ENCODE measurements at places on chromosomes 3 and 15.
A peak's percentile ranks its signal among the peaks of the same experiment; 100 is the strongest.

- DNase-seq: peak; percentile 84
Measured at GRCh38 chr15:74320352-74321247, 46.8 kb downstream of the CYP11A1 start.

DNA sequence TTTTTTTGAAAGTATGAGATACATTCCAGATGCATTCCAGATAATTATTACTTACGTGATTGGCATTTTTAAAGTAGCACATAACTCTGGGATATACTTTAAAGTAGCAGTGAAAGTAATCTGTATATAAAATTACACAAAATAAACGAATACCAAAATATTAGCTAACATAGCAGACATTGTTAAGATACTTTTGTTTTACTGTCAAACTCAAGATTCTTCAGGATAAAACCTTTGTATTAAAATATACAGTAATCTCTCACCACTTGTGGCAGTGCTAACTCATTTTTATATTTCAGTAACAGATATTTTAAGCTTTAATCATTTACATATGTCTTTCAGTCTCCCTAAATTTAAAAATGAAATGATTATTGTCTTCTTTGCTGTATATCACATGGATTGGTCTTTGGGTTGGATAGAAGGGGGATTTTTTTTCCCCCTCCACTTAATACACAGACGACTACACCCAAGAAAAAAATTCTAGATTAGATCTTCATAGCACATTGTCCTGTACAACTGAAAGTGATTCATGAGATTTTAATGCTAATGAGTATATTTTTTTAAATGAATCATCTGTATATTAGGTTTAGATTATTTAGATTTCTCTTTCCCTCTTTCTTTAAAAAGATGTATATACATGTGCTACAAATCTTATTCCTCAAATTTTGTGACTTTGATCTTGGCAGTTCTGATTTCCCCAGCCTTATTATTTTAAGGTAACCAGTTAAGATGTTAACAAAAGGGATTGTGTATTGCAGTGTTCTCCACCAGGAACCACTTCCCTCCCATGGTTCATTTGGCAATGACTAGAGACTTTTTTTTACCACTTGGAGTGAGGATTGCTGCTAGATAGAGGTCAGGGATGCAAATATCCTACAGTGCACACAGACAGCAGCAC lies 24.5 kb upstream of the EBLN2 start:
- no peak for DNase-seq

DNA sequence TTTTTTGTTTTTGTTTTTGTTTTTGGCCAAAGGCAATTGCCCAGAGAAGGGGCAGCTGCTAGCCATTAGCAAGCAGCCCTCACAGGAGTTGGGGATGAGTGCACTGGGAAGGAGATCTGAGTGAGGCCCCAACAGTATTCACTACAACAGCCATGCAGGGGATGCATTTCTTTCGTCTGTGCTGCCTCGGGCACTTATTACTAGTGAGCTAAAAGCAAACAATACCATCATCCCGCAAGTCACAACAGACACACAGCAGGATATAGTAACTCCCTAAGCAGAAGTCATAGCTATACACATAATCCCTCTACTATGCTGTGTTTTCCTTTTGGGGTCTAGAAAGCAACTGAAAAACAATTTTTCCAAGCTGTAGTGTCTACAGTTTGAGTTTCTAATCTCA lies 27.2 kb downstream of the CRTAP start:
- no peak for DNase-seq

DNA sequence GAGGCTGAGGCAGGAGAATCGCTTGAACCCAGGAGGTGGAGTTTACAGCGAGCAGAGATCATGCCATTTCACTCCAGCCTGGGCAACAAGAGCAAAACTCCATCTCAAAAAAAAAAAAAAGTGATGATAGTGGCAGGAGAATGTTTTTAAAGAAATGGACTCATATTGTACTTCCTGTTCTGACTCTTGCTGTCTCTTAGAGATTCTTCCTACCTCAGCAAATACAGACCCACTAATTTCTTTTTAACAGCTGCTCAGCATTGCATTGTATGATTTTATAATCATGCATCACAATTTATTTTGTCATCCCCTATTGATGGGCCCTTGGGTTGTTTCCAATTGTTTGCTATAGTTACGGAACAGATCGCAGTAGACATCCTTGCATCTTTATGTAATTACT lies 8.8 kb upstream of the ANKDD1A start:
- no peak for DNase-seq

- no peak for DNase-seq
Measured at GRCh38 chr3:89114841-89115223, 7.4 kb downstream of the EPHA3 start.

All from NCI-H1092 treated with DMSO at 0.1 percent for 48 hours (cell line).